ENCODE measurements at places on chromosomes 3 and 15.
A peak's percentile ranks its signal among the peaks of the same experiment; 100 is the strongest.

- DNase-seq: no peak
Observed at GRCh38 chr3:142228964-142229363, 3.6 kb upstream of the GK5 start.

DNA sequence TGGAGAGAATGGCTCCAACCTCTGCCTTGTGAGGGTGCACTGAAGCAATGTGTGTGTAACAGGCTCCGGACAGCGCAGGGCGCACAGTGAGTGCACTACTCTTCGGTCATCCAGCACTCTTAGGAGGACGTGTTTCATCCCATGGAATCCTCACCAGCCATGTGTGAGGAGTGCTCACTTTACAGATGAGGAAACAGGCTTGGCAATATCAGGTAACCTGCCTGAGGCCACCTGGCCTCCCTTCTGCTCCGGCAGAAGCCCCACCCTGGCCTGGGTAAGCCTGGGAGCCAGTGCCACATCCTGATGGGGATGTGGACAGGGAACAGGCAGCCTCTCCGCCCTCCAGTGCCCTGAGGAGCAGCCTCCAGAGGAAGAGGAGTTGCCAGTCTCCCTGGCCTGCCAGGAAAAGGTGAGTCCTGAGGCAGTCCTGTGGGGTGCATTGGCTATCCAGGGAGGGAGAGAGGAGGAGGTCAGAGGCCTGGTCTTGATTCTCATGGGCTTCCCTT is 39.4 kb upstream of the LIMD1 start:
- no peak for DNase-seq

DNA sequence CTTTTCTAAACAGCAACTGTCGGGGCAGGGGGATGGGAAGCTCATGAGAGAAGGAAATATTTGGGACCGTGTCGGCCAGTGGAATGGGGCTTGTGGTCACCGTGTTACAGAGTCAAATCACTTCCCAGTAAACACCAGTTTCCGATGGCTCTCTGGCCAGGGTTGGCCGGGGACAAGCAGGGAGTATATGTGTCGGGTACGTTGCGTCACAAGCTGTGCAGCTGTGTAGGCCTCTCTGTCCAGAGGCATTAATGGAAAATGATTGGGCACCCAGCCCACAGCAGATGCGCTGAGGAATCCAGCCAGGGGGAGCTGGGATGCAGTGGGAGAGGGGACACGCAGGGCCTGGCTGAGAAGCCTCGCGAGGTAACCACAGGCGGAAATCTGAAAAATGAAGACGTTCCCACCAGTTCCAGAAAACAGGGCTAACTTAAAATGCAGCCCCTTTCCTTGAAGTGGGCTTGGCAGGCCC is 15.8 kb upstream of the ALDH1A3 start:
- DNase-seq: peak; percentile 52

DNA sequence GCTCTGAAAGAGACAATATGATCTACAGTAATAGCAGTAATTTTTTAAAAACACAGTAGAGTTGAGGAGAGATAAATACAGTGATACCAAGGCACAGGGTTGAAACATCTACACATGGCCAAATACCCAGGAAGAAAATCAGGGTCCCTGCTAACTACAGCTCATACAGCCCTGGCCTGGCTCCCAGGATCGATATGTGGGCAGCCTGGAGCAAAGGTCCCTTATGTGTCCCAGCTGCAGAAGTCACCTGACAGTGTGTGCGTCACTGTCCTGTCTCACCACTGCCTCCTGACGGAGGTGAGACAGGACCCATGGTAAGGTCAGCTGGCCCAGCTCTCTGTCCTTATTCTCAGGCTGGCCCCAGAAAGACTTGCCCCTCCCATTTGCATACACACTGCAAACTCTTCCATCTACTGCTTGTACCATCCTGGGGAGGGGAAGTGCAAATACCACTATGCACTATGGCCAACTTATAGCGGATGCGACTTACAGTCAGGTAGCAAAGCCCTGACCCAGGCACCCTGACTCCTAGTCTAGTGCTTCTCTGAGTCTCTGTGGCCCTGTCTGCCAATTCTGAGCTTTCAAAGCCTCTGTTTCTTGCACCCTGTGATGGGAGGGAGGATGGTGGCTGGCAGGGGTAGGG is 22.0 kb upstream of the BCL2L10 start:
- DNase-seq: no peak

- no peak for DNase-seq
Observed at GRCh38 chr3:76756577-76756976, 283.3 kb upstream of the ROBO2 start.

- DNase-seq: no peak
Observed at GRCh38 chr3:43523454-43524053, 98.3 kb downstream of the ANO10 start.

DNA sequence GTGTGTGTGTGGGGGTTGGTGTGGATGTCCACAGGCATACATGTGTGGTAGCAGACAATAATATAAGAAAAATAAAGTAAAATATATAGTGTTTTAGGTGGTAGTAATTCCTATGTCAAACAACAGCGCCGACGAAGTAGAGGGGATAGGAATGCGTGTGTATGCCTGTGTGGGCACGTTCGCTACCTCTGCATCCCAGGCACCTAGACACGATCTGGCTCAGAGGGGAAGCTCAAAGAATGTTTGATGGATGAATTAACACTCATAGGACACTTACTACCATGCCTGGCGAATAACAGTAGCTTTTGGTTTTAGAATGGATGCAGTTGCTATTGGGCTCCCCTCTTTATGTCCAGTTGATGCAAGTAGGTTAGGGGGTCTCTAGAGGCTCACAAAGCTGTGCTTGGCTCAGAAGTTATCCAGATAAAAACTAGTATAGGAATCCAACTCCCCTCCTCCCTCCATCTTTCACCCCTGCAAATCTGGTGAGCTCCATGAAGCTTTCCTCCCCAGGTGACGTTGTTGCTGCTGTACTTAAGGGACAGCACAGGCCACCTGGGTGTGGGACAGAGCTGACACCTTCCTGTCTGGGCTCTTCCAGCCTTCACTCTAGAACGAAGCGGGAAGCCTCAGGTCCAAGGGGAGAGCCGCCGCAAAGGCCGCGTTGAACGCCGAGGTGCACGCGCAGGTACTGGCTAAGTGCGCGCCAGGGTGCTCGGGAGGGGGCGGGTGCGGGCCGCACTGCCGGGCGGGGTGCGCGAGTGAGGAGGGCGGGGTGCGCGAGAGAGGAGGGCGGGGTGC is 192.6 kb upstream of the LYSMD4 start:
- no peak for DNase-seq

- no peak for DNase-seq
Observed at GRCh38 chr3:58251631-58252035, 14.0 kb downstream of the ABHD6 start.

DNA sequence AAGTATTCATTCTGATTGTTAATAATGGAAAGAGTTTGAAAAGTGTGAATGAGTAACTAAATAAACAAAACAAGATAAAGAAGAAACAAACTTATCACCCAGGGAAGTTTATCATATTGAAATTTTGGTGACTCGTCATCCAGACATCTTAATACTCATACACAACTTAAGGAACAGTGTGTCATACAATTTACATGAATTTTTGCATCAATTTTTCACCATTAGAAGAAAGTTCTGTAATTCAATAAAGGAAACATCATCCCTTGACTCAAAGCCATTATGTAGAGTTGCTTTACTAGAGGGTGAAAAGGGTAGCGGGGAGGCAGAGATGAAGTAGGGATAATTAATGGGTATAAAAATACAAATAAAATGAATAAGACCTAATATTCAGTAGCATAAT is 536.2 kb downstream of the GRM7 start:
- no peak for DNase-seq

DNA sequence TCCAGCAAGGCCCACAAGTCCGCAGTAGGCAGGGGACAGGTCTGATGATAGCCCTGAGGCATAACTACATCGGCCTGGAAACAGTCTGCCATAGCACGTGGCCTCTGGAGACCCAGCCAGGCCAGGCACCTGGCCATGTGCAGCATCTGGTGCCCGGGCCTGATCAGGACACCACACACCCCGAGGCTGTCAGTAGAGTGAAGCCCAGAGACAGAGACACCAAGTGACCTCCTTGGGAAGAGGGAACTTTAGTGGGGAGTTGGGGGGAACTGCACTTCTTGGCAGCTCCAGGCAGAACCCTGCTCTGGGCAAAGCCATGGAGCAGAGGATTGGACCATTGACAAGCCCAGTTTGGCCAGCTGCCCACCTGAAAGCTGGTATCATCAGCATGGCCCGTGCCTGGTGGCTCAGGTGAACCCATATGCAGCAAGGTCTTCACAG is 1.2 kb downstream of the SHISA5 start:
- DNase-seq: no peak

DNA sequence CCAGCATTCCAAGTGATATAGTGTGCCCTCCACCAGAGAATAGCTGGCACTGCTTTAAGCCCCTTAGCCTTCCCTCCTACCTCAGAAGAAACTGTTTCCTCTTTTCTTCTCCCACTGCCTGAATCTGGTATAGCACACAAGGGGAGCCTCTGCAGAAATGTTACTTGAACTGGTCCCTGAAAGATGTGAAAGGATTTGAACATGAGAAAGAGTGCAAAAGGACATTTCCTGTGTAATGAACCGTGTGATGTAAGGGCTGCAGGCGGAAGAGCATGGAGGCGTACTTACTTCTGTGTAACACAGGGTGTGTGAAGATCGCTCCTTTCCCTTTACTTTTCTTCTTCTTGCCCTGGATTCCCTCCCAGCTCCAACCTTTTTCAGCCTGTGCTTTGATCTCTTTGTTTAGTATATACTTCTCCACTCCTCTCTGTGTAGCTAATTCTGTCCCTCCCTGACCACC is 8.4 kb downstream of the TMOD3 start:
- no peak for DNase-seq

- no peak for DNase-seq
Observed at GRCh38 chr3:187021748-187022402, 91.5 kb downstream of the ST6GAL1 start.

GRCh38 chr3:129360171-129360611 is 68.2 kb downstream of the EFCAB12 start:
- no peak for DNase-seq

- DNase-seq: no peak
Observed at GRCh38 chr15:71891026-71891425, 80.7 kb downstream of the NR2E3 start.

DNA sequence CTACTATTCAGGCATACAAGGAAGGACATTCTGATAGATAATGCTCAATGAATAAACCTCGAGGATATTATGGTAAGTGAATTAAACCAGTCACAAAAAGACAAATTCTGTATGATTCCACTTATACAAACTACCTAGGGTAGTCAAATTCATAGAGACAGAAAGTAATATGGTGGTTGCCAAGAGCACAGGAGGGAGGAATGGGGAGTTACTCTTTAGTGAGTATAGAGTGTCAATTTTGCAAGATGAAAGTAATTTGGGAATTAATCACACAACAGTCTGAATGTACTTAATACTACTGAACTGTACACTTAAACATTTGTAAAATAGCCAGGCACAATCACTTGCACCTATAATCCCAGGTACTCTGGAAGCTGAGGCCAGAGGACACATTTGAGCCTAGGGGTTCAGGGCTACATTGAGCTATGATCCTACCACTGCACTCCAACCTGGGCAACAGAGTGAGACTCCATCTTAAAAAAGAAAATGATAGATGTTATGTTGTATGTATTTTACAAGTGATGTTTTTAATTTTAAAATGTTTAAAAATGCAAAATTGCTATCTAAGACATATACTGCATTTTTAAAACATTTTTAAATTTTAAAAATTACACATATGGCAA is 91.0 kb downstream of the NPAP1 start:
- no peak for DNase-seq

DNA sequence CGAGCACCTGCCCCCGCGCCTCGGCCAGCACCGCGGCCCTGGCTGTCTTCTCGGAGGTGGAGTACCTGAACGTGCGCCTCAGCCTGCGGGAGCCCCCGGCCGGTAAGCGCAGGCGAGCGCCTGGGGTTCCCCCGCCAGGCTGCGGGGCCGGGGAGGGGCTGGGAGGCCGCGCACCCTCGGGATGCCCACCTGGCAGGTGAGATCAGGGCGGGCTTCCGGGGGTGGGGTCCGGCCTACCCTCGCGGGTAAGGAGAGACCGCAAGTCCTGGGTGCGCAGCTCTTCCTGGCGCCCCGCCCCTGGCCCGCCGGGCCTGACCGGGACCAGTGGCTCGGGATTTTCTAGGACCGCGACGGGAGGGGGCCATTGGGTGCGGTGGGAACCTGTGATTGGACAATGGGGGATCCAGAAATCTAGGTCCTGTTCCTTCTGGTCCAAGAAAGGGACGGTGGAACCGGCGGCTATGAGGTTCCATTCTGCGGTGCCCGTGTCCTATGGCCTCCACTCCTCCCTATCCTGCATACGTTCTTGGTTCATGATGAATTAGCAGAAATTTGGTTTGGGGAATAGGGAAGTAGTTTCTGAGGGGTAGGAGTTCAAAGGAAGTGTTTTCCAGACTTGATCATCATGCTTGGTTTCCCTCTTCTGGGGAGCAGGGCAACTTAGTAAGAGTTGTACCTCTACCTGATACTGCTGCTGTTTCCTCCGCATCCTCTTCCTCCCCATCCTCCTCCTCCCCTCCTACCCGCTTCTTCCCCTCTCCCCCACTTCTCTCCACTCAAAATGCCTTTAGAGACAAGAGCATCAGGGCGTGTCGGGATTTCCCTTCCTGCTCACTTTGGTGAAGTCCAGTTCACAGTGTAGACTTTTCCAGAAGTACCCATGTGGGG is 808 bp downstream of the ARRDC4 start:
- DNase-seq: no peak

DNA sequence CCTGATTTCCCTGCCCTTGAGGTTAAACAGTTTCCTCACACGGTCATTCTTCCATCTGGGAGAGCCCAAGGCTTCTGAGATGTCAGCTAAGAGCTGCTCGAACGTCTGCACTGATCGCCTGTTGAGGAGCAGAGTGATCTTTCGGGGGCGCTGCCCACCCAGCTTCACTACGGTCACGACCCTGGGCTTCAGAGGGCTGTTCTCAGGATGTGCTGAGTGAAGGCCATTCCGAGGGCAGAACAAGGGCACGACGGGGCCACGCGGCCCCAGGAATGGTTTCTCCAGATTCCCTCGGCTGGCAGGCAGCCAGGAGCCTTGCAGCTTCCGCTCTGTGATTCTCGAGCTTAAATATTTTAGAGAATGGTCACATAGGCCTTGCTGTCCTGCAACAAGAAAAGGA is 25.7 kb downstream of the DCLK3 start:
- no peak for DNase-seq

DNA sequence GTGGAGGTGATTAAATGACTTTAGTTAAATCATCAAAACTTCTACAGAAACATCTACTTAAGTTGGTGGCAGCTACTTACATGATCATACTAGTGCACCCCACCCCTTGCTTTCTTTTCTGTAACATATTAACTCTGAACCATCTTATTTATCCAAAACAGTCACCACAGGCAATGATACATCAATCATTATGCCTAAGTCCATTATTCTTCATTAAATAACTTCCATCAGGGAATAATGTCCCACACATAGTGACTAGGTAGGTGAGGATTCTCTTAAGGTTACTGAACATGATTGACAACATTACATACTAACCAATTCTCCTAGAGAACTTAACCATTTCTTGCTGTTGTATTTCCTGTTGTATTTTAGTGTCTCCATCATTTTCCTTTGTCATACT is 210.2 kb downstream of the NR1D2 start:
- no peak for DNase-seq

All from fibroblast of the conjunctiva (primary cell).